ENCODE measurements at places on chromosomes 3 and 15. TPM values are rescaled to one million over a fixed set of nuclear protein-coding genes. Genes with fewer than 3 reads are reported as not detected.
A peak's percentile ranks its signal among the peaks of the same experiment; 100 is the strongest.

DNA sequence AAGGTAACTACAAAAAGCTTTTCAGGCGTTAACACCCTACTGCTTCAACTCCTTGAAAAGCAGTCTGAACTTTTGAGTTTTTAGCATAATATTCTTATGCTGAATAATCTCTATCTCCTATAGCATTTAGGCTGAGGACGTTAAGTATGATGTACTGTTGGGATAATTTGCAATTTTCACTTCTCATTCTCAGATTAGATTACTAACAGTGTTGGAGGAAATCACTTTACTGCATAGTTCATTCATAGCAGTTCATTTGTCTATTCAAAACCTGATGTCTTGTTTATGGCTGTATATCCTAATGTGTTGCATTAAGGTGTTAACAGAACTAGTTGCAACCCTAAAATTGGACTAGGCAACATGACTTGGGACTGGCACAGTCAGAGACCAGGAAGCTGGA is 983.1 kb downstream of the FHIT start:
- no peak overlapping the region for H3K27ac ChIP-seq
- H3K27me3 ChIP-seq = no peaks in the 10 kb centered on the region
- no peaks in the 10 kb centered on the region for H3K36me3 ChIP-seq
- H3K4me1 ChIP-seq = no peaks in the 10 kb centered on the region

DNA sequence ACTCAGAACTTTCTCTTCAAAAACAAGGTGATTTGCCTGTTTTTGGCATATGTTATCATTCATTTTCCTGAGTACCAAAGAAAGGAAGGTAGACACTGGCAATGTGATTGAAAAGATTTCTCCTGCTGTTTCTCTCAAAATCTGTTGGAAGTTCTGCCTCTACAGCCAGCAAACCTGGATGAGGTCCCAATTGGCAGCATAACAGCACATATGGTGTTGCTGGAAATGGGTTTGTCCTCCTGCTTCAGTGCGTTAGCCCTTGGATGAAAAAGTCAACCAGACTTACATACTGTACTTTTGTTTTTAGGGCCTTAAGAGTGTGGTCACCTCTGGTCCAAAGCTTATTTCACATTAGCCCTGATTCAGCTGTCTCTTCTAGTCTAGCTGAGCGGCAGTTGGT is 237.6 kb upstream of the MME start:
- H3K27me3 ChIP-seq = no peaks in the 10 kb centered on the region

DNA sequence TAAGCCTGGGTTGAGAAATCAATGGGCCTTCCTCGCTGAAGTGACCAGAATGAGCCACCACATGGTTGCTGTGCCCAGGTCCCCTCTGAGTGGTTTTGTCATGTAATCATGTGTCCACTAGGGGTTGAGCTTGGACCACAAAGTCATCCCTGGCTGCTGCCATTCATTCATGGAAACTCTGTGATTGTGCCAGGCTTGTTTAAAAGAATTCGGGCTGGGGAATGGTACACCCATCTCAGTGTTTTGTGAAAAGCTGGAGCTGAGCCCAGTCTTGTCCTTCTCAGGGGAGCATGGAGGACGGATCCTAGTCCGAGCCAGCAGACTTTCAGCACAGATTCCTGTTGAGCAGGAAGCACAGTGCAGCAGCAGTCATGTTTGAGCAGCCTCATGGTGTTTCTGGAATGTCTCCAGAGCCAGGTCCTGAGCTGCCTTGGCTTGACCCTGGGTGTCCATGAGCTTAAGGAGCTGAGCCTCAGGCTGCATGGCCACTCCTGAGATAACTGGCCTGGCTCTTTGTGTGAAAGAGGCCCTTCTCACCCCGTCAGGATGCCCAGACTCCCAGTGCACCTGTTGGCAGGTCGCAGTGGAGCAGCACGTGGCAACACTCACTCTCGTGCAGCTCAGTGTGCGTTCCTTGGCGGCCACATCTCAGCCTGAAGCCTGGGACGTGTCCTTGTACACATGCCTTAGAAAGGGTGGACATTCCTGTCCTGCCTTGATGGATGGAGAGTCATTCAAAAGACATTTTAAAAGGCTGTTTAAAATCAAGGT is 260.3 kb upstream of the TPM1 start:
- DNase-seq = peak; percentile 28
- no peak overlapping the region for H3K27ac ChIP-seq
- no peak overlapping the region for H3K4me3 ChIP-seq

DNA sequence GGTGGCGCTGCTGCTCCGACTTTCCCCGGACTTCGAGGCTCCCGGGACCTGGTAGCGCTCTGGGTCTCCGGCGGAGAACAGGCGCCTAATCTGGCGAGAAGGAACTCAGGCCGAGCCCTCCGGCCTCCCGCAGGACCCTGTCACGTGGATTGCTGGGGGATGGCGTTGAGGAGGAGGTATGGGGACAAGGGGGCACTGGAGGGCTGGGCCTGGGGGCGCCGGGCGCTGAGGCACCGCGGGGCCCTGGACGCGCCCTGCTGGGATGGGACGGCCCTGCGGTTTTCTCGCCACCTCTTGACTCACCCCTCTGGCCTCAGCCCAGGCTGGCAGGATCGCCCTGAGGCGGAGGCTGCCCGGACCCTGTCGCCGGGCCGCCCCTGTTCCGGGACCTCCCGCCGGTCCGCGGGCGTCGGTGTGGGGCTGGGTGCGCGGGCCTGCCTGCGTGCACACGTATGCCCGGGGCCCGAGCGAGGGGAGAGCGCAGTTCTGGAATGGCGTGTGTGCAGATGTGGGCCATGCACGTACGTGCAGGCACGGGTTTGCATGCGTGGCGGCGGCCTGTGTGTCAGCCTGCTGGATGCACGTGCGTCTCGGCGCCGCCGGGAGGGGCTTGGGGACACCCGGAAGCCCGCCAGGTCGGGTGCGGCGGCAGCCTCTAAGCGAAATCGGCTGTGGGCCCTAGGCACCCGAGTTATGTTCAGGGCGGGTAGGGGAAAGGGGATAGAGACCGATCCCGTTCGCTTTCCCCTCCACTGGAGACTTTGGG is 752 bp downstream of the C15orf39 start:
- peak overlapping the region; percentile 84 for H3K27ac ChIP-seq
- no peaks in the 10 kb centered on the region for H3K27me3 ChIP-seq
- peak; percentile 92 for DNase-seq

NR2E3 gene
- total RNA-seq = 0.05 TPM

- DNase-seq = no peak
- H3K27ac ChIP-seq = no peak overlapping the region
- peaks cover 6% of the 10 kb centered on the region for H3K4me1 ChIP-seq
- H3K27me3 ChIP-seq = no peaks in the 10 kb centered on the region
- no peak overlapping the region for H3K4me3 ChIP-seq
- no peaks in the 10 kb centered on the region for H3K36me3 ChIP-seq
Observed at GRCh38 chr3:62100282-62100989, 272.9 kb downstream of the FEZF2 start.

- H3K36me3 ChIP-seq = peaks cover 11% of the 10 kb centered on the region
- no peak overlapping the region for H3K27ac ChIP-seq
- no peak overlapping the region for H3K4me3 ChIP-seq
Observed at GRCh38 chr15:100566850-100567628, 34.9 kb downstream of the LINS1 start.

All from thymus (tissue), 14 donors.